Stimulated activated CD8-positive, alpha-beta memory T cell treated with anti-CD3 and anti-CD28 coated beads, Interleukin-12 subunit alpha, Interleukin-12 subunit beta, amount 100 ng/mL, for 4 hours (primary cell): ENCODE measurements at places on chromosomes 3 and 15.

DNA sequence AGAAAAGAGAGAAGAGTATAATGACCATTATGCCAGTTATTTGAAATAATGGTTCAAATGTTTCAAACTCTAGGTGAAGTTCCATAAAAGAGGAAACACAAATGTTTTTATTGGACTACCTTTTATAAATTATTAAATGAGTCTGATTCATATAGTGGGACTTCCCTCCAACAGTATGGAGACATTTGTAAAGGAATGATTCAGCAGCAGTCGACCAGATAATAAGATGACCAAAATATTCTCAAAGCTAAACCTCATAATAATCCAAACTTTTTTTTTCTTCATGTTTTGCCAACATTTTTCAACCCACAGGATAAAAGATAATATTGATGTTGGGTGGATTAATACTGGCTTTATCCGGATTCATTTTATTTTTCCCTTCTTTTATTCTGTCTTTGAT, 18.8 kb downstream of the TIPARP start:
- no peak for DNase-seq

DNA sequence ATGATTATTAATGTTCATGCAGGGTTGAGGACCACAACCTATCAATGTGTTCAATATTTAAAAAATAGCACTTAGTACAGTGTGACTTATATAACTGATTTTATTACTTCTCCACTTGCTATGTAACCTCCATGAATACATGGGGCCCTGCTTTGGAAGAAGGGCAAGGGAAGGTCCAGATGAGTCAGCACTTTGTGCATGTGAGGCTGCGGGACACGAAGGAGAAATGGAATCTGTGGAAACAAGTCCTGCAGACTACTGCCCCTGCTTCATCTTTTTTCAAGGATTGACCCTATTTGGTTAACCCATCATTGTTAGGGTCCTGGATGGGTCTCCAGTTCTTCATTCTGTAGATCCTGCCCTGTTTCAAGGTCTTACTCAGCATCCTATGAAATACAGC, 1.6 kb downstream of the NXPE3 start:
- no peak for DNase-seq

DNA sequence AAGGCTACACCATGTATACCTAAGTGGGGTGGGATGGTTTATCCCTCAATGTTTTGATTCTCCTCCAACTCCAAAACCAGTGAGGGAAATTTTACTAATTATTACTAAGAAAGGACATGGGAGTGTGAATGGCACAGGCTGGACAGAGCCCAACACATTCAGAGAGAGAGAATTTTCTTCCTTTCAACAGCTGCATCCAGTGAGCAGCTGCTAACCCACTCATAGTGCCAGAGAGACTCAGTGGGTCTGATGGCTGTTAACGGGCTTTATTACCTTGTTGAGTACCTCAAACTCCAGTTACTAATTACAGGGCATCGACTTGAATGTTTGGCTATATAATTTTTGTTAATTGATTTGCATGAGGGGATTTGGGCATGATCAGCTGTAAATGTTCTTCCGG, 75.8 kb downstream of the RORA start:
- no peak for DNase-seq

DNA sequence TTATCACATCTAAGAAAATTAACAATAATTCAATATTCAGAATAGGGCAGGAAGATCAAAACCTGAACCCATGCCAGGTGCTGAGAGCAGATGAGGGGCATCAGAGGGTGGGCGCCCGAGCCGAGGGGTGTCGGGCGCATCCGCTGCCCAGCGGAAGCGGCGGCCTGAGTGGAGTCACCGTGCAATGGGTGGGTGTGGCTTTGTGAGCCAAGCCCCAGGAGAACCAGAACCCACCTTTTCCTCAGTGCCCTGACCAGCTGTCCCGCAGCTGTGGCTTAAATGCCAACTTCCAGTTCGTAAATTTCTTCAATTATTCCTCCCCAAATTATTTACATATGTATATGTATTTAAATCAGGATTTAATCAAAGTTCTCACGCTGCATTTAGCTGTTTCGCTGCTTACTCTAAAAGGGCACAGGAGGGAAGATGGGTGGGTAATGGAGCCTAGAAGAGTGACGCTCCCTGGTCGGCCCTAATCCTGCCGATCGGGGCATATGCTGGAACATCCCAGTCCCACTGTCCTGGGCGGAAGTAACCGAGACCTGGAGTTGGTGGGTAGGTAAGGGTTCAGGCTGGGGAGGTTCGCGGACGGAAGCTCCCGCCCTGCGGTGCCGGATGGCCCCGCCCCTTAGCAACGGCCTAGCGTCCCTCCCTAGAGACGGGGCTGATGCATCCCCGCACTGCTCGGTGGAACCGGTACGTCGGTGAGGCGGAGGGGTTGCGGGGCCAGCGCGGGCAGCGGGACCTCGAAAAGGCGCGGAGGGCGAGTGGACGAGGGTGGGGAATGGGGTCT, 1.3 kb downstream of the DNAH1 start:
- DNase-seq = peak; percentile 54

DNA sequence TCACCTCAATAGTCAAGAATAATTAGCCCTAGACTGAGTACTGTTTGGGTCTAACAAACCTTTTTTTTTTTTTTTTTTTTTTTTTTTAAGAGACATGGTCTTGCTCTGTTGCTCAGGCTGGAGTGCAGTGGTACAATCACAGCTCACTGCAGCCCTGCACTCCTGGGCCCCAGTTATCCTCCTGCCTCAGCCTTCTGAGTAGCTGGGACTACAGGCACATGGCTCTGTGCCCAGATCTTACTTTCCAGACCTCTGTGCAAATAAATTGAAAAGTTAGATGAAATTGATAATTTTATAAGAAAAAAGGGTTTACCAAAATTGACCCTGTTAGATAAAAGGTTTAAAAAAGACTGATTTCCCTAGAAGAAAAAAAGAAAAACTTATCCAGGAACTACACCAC, 79.0 kb downstream of the NR2E3 start:
- DNase-seq = no peak

DNA sequence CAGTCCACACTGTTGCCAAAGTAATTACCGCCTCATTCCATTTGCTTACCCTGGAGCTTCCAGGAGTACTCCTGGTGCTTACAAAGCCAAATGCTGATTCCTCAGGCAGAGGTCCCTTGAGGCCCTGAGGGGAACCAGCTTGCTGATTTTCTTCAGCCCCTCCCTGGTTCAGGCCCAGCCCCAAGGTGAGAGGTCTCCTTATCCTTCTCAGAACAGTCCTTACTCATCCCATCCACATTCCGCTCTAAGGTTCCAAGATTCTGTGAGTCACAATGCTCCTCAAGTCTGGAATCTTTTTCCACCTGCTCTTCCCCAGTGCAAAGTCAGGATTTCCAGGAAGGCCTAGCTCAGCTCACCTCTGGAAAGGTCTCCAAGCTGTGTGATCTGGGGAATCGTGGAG, 1.8 kb upstream of the ATP10A start:
- DNase-seq = no peak

DNA sequence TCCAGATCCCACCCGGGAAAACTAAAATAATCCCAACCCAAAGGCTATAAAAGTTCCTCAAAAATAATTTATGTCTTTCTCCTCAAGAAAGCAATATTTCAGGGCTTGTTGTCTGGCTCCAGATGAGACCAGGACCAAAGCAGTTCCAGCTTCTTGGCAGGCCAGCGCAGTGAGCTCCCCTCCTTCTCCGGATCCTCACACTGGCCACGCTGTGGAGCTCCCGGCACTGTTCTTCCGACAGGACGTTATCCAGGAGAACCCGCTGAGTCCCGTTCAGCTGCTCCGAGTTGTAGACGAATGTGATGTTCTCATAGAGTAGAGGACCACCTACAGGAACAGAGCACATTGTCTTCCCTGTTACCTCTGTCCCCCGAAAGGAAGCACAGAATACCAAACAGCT, 146.3 kb downstream of the P3H2 start:
- no peak for DNase-seq

DNA sequence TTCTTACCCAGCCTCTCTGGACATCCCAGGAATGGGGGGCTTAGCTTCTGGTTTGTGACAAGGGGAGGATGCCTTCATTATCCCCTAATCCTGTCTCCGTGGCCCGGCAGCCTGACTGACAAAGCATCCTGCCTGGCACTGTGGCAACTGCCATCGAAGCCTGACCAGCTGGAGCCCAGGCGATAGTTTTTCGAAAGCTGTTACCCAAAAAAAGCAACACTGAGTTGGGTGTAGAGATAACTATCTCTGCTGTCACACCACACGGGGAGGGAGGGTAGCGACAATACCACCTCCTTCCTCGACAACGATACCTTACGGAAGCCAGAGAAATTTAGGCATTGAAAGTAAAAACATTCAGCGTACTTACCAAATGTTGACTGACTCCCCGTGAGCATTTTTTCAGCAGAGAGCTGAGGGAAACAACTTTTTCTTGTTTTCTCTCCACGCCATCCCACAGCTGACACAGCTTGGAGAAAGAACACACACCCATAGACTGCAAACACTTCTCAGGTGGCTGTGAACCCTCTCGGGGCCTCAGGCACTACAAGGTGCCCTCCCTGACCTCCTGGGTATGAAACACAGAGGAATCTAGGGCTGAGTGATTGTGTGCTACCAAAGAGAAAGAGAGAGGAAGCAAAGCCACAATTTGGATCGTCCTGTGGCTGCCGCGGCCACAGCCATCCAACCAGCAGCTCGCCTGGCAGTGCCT, 361.9 kb upstream of the ICE2 start:
- DNase-seq = no peak

- DNase-seq = peak; percentile 50
Observed at GRCh38 chr15:45200799-45201556, 13.2 kb upstream of the SHF start.

DNA sequence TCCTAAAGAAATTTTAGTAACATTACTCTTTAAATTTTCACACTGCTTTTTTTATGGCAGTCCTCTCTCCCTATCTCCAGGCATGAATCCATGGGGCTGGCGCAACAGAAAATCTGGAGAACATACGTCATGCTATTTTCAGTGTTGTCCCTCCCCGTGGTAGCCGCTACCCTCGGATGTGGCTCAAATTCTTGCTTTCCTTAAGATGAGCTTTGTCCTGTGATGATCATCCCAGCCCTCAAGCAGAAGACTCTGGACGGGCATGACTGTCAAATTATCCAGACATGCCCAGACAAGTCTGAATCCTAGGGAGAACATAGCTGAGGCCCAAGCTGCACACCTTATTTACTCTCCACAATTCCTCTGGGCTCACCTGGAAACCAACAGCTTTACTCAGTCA, 49.1 kb downstream of the FMN1 start:
- DNase-seq = no peak

GRCh38 chr3:71395470-71395869, 188.1 kb downstream of the FOXP1 start:
- DNase-seq = no peak

DNA sequence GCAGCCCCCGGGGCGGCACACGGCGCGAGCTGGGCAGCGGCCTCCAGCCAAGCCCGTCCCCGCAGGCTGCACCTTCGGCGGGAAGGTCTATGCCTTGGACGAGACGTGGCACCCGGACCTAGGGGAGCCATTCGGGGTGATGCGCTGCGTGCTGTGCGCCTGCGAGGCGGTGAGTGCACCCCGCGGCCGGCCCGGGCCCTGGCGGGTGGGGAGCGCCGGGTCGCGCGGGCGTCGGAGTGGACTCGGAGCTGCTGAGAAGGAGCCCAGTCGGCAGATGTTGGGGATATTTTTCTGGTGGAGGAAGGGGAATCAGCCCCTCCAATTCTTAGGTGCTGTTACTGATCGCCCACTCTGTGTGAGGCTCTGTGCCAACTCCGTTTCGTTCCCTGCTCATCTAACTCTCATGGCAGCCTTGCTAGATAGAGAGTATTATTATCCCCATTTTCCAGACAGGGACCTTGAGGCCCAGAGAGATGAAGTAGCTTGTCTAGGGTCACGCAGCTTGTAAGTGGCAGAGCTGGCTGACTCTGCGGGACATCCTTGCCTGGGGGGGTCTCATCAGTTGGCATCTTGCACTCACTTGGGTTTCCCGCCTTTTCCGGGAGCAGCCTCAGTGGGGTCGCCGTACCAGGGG, 890 bp downstream of the CHRD start:
- no peak for DNase-seq

- DNase-seq = no peak
Observed at GRCh38 chr15:74892313-74892712, 2.5 kb downstream of the MPI start.

- DNase-seq = no peak
Observed at GRCh38 chr3:25043177-25043576, 384.9 kb upstream of the RARB start.

- DNase-seq = no peak
Observed at GRCh38 chr15:51332206-51333147, 5.9 kb downstream of the CYP19A1 start.

DNA sequence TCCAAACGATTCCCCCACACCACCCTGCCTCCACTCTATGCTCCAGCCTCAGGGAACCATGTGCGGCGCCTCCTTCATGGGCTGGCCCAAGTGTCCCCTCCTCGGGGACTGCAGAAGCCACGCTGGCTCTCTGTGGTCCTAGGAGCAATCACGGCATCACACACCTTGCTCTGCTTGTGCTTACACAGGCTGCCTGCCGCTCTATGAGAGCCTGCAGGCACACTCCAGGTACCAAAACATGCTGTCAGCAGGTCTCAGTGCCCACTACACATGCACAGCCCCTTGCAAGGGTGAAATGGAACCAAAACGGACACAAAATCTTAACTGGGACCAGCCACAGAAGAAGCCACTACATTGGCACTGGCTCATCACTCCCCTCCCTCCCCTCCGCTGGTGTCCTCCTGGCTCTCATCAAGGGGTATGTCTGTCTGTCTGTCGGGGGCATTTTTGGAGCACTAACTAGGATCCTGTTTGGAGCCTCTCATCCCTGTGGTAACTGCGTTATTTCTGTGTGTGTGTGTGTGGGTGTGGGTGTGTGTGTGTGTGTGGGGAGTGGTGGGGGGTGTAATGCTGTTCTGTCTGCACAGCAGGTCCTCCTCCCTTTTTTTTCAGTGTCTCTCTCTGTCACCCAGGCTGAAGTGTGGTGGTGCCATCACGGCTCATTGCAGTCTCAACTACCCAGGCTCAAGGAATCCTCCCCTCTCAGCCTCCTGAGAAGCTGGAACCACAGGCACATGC, 60.6 kb downstream of the DHX30 start:
- no peak for DNase-seq

- no peak for DNase-seq
Observed at GRCh38 chr3:117631781-117632180, 922.2 kb downstream of the TUSC7 start.

- DNase-seq = no peak
Observed at GRCh38 chr3:169754711-169755110, 10.1 kb downstream of the TERC start.

GRCh38 chr3:175270866-175271265, 411.7 kb downstream of the NAALADL2 start:
- no peak for DNase-seq

GRCh38 chr3:54535619-54536018, 392.2 kb downstream of the LRTM1 start:
- no peak for DNase-seq

- DNase-seq = no peak
Observed at GRCh38 chr3:181694805-181695660, 16.7 kb upstream of the SOX2 start.

- no peak for DNase-seq
Observed at GRCh38 chr3:185519021-185519420, 20.2 kb upstream of the TMEM41A start.

DNA sequence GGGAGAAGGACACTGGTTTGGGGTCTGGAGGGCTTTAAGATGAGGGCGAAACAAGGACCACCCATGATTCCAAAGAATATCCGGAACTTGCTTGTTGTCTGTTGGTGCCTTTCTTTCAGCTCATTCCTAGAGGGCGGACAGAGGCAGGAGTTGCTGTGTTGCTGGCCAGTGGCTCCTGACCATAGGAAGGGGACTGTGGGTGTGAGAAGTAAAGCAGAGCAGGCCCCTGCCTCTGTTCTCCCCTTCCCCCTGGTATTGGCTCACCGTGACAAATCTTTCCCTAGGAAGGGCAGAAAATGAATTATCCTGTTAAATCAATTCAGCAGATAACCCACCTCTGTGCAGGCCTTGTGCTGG, 89.1 kb downstream of the LIPC start:
- no peak for DNase-seq
